ENCODE measurements at places on chromosomes 16 and 17. TPM values are rescaled to one million over a fixed set of nuclear protein-coding genes. Genes with fewer than 3 reads are reported as not detected.
A peak's percentile ranks its signal among the peaks of the same experiment; 100 is the strongest.

- DNase-seq, result no peak
- peaks cover 5% of the 10 kb centered on the region for H3K27me3 ChIP-seq
- H3K4me3 ChIP-seq, result no peak overlapping the region
- no peaks in the 10 kb centered on the region for H3K4me1 ChIP-seq
- H3K36me3 ChIP-seq, result no peaks in the 10 kb centered on the region
Measured at GRCh38 chr17:10171122-10171571, 27.3 kb downstream of the GAS7 start.

DNA sequence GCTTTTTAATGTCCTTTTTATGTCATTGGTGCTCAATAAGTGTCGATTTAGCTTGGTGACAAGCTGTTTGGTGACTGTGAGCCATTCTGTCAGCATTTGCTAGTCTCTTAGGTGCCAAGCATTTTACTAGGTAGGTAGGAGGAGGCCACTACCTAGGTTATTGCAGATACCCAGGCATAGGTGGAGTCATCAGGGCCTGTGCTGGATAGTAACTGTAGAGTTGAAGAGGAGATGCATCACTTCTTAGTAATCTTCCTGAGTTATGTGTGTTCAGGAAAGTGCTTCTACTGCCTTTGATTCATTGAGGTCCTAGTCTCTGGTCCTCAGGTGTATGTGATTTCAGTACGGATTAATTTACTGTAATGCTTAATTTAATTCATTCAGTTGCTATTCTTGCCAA, 17.7 kb downstream of the USP10 start:
- H3K36me3 ChIP-seq, result no peaks in the 10 kb centered on the region
- peaks cover 15% of the 10 kb centered on the region for H3K4me1 ChIP-seq
- no peak overlapping the region for H3K27ac ChIP-seq

GRCh38 chr17:65487161-65487560, 74.3 kb downstream of the AXIN2 start:
- H3K4me1 ChIP-seq, result no peaks in the 10 kb centered on the region
- no peak for DNase-seq
- no peaks in the 10 kb centered on the region for H3K27me3 ChIP-seq
- H3K36me3 ChIP-seq, result no peaks in the 10 kb centered on the region

DNA sequence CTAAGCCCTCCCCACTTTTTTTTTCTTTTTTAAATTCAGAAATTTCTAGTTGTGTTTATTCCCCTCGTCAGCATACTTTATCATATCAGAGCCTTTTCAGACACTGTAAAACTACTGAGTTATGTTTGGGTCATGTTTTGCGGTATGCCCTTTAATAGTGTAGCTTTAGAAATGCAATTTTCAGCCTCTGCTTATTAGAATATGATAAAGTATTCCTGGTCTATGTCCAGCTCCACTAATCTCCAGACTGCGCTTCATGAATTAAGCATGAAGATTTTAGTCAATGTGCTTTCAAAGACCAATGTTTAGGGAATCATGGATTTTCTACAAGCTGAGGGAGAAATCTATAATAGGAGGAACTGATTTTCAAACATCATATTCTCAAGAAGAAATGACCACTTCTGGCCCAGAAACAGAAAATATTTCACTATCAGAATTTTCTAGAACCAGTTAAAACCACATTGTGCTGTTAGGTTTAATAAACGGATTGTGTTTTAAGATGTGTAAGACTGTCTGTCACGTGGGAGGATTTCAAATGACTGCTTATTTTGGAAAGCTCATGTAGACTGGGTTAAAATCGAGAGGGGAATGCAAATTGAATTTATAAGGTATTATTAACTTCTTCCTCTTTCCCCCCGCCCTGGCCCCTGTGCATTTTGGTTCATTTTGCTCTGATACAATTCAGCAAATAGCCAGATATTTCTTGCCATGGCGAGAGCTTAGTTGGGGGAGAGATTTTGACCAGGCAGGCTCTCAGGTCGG, 498.5 kb downstream of the WWOX start:
- no peaks in the 10 kb centered on the region for H3K27me3 ChIP-seq
- no peak overlapping the region for H3K4me3 ChIP-seq
- no peaks in the 10 kb centered on the region for H3K4me1 ChIP-seq
- H3K36me3 ChIP-seq, result no peaks in the 10 kb centered on the region
- H3K27ac ChIP-seq, result no peak overlapping the region
- peak; percentile 17 for DNase-seq

DNA sequence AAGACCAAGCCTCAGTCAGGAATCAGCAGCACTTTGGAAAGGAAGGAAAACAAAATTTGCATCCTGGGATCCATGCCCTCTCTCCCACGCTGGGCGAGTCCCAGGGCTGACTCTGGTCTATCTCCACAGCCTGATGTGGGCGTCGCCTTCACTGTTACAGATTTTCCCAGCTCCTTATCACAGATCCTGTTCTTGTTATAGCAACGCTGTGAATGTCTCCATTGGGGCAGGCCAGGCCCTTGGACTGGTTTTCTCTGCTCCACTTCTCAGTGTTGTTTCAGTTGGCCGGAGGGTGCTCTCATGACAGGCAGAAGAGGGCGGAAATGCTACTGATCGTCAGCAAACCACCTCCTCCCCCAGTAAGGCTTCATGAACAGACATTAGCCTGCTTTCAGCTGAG, 127.9 kb upstream of the CDH11 start:
- peak; percentile 39 for DNase-seq
- H3K27me3 ChIP-seq, result no peaks in the 10 kb centered on the region
- no peaks in the 10 kb centered on the region for H3K36me3 ChIP-seq
- H3K27ac ChIP-seq, result peak overlapping the region; percentile 18
- peaks cover 4% of the 10 kb centered on the region for H3K4me1 ChIP-seq

DNA sequence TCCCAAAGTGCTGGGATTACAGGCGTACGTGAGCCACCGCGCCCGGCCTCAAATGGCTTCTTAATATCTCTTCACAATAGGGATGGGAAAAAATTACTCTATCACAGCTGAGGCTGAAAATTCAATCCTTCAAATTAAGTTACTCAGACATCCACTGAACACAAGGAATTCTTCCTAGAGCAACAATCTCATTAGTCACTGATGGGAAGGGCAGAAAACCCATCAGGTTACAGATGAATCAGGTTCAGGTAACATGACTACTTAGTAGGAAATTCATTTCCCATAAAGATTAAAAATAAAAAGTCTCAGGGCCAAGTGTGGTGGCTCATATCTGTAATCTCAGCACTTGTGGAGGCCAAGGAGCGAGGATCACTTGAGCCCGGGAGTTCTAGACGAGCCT, 42.5 kb upstream of the ABR start:
- peaks cover 6% of the 10 kb centered on the region for H3K4me1 ChIP-seq
- H3K27ac ChIP-seq, result no peak overlapping the region
- no peaks in the 10 kb centered on the region for H3K36me3 ChIP-seq
- DNase-seq, result no peak
- H3K4me3 ChIP-seq, result no peak overlapping the region
- H3K27me3 ChIP-seq, result no peaks in the 10 kb centered on the region

- no peak for DNase-seq
- H3K27ac ChIP-seq, result no peak overlapping the region
- no peaks in the 10 kb centered on the region for H3K36me3 ChIP-seq
- H3K4me3 ChIP-seq, result no peak overlapping the region
- H3K4me1 ChIP-seq, result no peaks in the 10 kb centered on the region
Measured at GRCh38 chr16:65722429-65722828, 600.6 kb upstream of the CDH11 start.

DNA sequence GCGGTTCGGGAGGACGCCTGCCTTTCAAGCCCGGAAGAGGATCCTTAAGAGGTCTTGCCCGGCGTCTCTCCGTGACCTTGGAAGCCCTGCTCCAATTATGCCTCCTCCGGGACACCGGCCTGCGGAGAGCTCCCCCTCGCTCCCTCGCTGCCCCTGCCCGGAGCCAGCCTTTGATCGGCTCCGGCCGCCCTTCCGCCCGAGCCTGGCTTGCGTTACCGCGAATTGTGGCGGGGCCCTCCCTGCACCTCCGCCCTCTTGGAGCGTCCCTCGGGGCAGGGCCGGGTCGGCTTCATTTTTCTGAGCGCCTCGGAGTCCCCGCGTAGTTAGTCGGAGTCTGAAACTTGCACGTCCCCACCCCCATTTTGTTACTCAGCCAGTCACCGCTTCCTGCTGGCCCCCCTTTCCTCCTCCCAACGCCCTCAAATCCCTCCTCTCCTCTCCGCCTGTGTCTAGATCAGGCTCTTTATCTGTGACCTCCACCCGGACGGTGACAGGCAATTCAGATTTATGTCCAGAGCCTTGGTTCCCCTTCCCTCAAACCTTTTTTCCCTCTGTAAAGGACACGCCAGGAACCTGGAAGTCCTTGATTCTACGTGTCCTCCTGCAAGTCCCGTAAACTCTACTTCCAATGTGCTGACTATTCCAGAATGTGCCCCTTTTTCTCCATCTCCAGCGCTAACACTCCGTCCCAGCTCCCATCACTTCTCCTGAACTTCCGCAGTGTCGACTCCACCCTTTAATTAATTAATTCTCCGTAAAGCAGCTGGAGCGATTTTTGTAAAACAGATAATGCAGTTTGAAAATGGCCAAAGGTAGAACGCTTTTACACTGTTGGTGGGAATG, 569 bp upstream of the RABEP2 start:
- peak overlapping the region; percentile 99 for H3K27ac ChIP-seq
- no peaks in the 10 kb centered on the region for H3K27me3 ChIP-seq
- DNase-seq, result peak; percentile 94
- peaks cover 6% of the 10 kb centered on the region for H3K36me3 ChIP-seq
- peaks cover 31% of the 10 kb centered on the region for H3K4me1 ChIP-seq

DNA sequence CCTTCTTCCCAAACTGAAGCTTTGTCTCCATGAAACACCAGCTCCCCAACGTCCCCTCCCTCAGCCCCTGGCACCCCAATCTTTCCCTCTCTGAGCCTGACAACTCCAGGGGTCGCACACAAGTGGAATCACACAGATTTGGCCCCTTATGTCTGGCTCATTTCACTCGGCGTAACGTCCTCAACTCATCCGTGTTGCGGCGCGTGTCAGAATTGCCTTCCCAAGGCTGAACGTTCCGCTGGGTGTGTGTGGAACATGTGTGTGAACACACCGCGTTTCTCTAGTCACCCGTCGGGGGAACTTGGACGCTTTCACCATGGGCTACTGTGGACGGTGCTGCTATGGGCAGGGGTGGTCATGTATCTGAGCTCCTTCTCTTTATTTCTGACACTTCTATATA, 45.0 kb downstream of the TBC1D16 start:
- H3K27me3 ChIP-seq, result no peaks in the 10 kb centered on the region
- DNase-seq, result peak; percentile 25
- H3K36me3 ChIP-seq, result no peaks in the 10 kb centered on the region
- H3K27ac ChIP-seq, result peak overlapping the region; percentile 81
- peak overlapping the region; percentile 50 for H3K4me3 ChIP-seq
- peaks cover 70% of the 10 kb centered on the region for H3K4me1 ChIP-seq

DNA sequence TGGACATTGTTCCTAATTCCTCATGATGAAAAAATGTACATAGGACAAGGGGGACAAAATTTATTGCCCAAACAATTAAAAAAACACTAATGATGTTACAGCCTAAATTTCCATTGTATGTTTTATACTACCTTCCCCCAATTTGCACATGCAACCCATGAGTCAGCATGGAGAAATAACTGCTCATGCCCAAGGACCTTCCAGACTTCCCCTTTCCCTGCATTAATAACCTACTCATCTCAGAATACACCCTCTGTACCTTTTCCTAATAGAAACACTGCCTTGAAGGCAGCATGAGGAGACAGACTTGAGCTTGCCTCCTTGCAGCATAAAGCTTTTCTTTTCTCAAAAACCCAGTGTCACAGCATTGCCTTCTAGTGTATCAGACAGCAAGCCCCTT, 2402.8 kb downstream of the TP53TG3F start:
- H3K4me1 ChIP-seq, result no peaks in the 10 kb centered on the region
- H3K27me3 ChIP-seq, result no peaks in the 10 kb centered on the region
- H3K36me3 ChIP-seq, result no peaks in the 10 kb centered on the region
- no peak overlapping the region for H3K27ac ChIP-seq
- H3K4me3 ChIP-seq, result no peak overlapping the region
- DNase-seq, result no peak

GRCh38 chr16:8908810-8909468, 26.8 kb downstream of the LITAFD start:
- peak overlapping the region; percentile 14 for H3K27ac ChIP-seq
- DNase-seq, result no peak
- H3K4me3 ChIP-seq, result no peak overlapping the region
- no peaks in the 10 kb centered on the region for H3K27me3 ChIP-seq
- H3K4me1 ChIP-seq, result peaks cover 17% of the 10 kb centered on the region

GRCh38 chr16:54318941-54319340, 32.4 kb upstream of the IRX3 start:
- H3K27me3 ChIP-seq, result no peaks in the 10 kb centered on the region
- no peak for DNase-seq
- no peaks in the 10 kb centered on the region for H3K36me3 ChIP-seq

GRCh38 chr17:82944990-82945389, 105.2 kb upstream of the ZNF750 start:
- no peaks in the 10 kb centered on the region for H3K4me1 ChIP-seq
- H3K27ac ChIP-seq, result no peak overlapping the region
- DNase-seq, result no peak
- peaks cover 35% of the 10 kb centered on the region for H3K36me3 ChIP-seq
- H3K4me3 ChIP-seq, result no peak overlapping the region

GRCh38 chr16:668519-669171, 713 bp downstream of the RHOT2 start:
- no peak for DNase-seq
- H3K4me3 ChIP-seq, result peak overlapping the region; percentile 91
- H3K36me3 ChIP-seq, result peaks cover 41% of the 10 kb centered on the region
- H3K27ac ChIP-seq, result peak overlapping the region; percentile 93
- no peaks in the 10 kb centered on the region for H3K27me3 ChIP-seq

DNA sequence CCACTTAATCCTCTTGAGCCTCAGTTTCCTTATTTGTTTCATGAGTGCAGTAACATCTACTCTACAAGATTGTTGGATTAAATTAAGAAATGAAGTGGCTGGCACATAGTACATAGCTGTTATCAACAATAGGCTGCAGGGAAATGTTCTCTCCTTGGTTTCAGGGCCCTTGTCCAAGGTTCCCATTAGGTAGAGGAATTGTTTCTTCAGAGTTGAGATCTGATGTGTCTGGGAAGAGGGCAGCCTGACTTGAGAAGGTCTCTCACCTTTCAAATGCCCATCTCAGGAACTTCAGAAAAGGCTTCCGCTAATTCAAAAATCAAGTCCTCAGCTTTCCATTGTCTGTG, 87.6 kb downstream of the RAB11FIP4 start:
- H3K4me3 ChIP-seq, result no peak overlapping the region
- H3K36me3 ChIP-seq, result no peaks in the 10 kb centered on the region
- H3K27me3 ChIP-seq, result peaks cover 16% of the 10 kb centered on the region

GRCh38 chr16:14179116-14179515, 108.0 kb downstream of the MRTFB start:
- H3K4me1 ChIP-seq, result peaks cover 18% of the 10 kb centered on the region
- no peak overlapping the region for H3K4me3 ChIP-seq
- no peak overlapping the region for H3K27ac ChIP-seq
- H3K27me3 ChIP-seq, result no peaks in the 10 kb centered on the region
- DNase-seq, result no peak

Gene PROCA1
- 5.8 TPM for polyA plus RNA-seq

Gene TMEM114
- not detected for polyA plus RNA-seq

Gene MRPL58
- 42.1 TPM for polyA plus RNA-seq

Gene CD300A
- 1.8 TPM for polyA plus RNA-seq

Gene KRTAP1-5
- polyA plus RNA-seq, result not detected

Gene CMTM3
- 6.7 TPM for polyA plus RNA-seq

Gene SLC5A10
- 0.46 TPM for polyA plus RNA-seq

Gene DNAAF1
- polyA plus RNA-seq, result not detected

Gene SARM1
- polyA plus RNA-seq, result 6.9 TPM

Measured in stomach (tissue), 19 donors.